Naive thymus-derived CD4-positive, alpha-beta T cell (primary cell): ENCODE measurements at places on chromosomes 12 and 14. TPM values are rescaled to one million over a fixed set of nuclear protein-coding genes. Genes with fewer than 3 reads are reported as not detected.

- no peak for DNase-seq
These were observed 26.4 kb upstream of the BATF start for GRCh38 chr14:75495882-75496281.

DNA sequence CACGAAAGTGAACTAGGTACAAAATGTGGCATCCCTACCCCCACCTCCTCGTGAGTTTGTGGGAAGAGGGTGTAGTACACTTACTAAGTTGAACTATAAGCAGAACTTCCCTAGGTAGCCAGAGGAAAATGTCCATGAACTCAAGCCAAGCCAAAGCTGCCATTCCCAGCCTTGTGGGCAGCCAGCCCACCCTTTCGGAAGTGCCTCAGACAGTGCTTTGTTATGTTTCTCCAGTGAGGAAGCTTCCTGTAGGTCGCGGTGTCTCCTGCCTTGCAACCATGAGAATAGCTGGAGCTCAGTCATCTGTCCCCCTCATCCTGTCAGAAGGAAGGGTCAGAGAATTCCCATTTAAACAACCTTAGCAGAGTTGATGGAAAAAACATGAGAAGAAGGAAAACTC is 266.9 kb downstream of the DUSP6 start:
- DNase-seq = no peak

GRCh38 chr14:105141026-105141425 is 27.6 kb downstream of the JAG2 start:
- no peak for DNase-seq

DNA sequence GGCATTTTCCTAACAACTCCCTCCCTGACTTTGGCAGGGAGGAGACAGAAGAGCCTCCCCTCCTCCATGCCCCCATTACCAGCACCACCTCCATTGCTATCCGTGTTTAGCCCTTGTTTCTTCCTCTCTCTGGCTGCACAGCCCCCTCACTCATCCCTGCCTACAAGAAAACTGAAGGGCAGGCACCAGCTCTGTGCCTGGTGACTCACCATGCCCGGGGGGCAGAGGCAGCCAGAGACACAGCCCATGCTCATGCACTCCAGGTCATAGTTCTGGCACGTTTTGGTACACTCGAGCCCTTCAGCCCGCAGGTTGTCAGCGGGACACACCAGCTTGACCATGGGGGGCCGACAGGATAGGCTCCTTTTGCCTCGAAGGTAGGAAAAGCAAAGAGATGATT is 80.4 kb downstream of the VWF start:
- DNase-seq = no peak

DNA sequence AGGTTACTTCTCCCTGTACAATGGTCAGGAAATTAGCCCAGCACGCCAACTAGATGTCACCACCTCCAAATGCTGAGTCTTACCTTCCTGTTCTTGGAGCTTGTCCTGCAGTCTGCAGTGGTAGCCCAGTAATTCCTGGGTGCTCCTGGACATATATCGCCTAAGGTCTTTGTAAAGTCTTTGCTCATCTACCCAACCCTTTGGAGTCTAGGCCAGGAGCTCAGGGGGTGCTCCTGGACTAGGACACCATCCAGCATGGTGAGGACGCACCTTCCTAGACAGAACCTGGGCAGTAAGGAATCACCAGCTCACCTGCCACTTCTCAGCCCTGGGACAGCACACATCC is 569 bp downstream of the SERPINA10 start:
- no peak for DNase-seq

Gene POTEG
- total RNA-seq = not detected in 2 replicates
